ENCODE measurements at places on chromosomes 2 and 18.

DNA sequence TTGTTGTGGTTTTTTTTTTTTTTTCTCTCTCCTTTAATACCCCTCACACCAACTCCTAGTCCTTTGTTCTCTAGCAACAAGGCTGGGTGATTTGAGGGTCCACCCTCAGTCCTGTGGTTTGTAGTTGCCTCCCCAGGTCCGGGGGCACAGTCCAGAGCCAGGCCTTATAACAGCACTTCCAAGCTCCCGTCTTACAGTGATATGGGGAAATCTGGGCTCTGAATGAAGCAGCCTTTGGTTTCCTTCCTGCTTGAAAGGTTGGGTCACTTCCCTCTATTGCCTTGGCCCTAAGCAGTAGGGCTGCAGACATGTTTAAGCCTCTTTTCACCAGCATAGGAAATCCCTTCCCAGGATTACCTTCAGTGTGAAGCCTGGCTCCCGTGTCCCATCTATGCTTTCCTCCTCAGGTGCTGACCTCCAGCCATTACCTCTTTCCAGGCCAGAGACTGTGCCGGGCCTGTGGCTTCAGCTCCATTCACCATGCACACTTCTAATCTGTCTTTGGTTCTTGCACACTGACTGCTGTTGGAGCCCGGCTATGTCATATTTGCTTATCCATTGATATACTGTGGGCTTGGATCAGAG lies 21.2 kb upstream of the NTSR2 start:
- no peak for DNase-seq

DNA sequence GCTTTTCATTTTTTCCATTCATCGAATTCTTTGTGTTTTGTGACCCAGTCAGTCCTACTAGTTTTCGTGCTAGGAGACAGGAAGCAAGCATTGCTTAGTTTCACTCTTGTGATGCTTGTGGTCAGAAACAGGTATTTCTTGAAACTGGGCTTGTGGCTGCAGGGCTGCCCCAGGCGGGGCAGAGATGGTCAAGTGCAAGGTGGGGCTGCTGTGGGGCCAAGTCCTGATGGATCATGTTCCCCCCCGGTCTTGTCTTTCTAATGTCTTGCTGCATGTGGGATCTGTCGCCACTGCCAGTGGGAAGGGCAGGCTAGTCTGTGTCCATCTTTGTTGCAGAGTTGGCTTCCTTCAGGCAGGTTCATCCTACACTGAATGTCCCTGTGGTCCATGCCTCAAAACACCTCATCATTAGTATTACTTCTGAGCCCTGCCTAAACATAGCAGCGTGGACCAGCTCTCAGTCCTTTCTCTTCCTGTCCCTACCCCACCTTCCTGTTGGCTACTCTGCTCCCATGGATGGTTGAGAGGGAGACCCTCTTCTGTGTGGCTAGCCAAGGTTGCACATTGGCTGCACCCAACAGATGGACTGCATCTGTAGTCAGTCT lies 38.7 kb downstream of the INPP4A start:
- no peak for DNase-seq

DNA sequence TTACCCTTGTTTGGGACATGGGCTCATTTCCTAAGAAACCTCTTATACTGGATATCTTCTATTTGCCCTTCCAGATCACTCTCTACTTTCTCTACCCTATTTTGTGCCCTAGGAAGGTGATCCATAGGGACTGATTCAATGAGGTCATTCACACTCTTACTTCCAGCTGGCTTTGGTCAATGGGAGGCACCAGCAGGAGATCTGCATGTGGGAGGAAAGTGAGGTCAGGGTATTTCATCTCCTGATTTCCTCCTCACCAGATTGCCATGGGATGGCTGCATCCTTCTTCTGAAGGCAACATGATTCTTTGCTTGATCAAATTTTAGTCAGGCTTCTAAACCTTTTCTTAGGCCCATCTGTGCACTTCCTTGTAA lies 15.2 kb downstream of the M1AP start:
- DNase-seq, result no peak

GRCh38 chr2:26573241-26573925 lies 67.8 kb downstream of the CIB4 start:
- DNase-seq, result no peak

DNA sequence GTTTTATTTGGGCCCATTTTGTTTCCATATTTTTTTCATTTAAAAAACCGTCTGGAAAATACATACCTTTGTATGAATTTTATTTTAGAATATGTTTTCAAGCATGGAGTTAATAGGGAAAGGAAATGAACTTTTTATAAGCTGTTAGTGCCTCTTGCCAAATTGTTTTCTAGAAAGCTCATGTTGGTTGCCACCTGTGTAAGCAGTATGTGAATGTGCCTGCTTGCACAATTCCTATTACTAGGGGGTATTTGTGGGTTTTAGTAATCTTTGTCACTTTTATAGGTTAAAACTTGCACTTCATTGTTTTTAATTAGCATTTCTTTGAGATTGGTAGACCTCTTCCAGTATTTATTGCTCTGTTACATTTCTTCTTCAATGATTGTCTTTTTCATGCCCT lies 107.3 kb downstream of the TANC1 start:
- DNase-seq, result no peak

DNA sequence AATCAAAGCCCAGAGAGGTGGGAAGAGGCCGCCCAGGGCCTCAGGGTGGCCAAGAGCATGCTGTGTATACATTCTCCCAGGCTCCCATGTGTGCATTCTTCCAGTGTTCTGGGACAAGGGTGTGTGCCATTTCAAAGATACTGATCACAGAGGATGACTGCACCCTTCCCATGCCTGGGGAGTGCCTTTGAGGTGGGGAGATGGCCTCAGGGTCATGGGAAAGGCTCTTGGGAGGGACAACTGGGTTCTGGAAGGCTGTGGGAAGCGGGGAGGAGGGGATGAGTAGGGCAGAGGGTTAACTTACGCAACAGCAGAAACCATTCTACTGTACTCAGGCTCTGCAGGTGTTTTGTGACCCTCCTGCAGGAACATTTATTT lies 40.9 kb downstream of the KLHL29 start:
- no peak for DNase-seq

DNA sequence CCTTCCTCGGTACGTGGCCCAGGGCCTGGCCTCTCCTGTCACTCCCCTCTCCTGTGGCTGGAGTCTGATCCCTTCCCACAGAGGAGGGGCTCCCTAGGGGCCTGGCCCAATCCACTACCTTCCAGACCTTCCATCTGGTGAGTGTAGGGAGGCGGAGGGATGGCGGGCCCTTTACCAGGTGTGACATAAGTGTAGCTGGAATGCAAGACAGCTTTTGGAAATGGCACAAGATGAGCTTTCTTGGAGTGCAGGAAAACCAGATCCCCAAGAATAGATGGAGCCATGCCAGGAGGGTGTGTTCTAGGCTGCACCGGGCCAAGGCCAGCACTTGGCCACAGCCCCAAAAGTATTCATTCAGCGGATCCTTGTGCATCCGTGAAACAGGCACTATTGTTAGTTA lies 30.1 kb downstream of the IGFBP5 start:
- no peak for DNase-seq

GRCh38 chr2:25606892-25607291 lies 66.5 kb downstream of the DTNB start:
- no peak for DNase-seq

DNA sequence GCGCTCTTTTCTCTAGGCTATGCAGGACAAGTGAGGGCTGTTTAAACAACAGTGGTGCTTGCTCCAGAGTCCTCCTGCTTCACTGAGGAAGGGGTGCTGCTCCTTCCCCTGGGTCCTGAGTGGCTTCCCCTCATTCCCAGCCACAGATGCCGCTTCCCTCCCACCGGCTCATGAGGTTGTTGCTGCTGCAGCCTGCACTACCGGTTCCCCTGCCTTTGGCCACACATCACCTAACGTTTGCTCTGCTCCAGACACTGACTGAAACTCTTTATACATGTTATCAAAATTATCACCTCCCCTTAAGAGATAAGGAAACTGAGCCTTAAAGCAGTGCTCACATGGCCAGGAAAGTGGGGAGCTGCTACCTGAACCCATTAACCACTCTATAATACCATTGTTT lies 130.8 kb upstream of the LGALSL start:
- DNase-seq, result no peak

GRCh38 chr18:30965237-30965636 lies 77.3 kb downstream of the DSC3 start:
- DNase-seq, result no peak

DNA sequence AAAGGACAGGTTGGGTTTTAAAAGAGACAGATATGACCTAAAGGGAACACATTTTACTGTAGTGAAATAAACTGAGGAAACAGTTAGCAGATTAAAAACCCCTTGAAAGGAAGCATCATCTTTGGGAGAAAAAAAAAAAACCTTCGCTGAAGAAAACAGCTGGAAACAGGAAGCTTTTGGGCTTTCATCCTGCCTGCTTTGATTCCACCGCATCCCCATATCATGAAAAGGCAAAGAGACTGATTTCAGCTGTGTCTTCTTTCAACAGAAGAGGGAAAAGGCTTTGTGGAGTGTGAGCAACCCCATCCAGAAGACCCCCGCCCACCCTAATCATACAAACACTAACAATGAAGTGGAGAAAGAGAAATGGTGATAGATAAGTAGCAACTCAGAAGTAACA lies 86.4 kb downstream of the TCF4 start:
- no peak for DNase-seq

- DNase-seq, result no peak
These were observed 30.2 kb downstream of the MCFD2 start for GRCh38 chr2:46885376-46885775.

GRCh38 chr2:65877331-65878010 lies 445.1 kb upstream of the SPRED2 start:
- DNase-seq, result no peak

DNA sequence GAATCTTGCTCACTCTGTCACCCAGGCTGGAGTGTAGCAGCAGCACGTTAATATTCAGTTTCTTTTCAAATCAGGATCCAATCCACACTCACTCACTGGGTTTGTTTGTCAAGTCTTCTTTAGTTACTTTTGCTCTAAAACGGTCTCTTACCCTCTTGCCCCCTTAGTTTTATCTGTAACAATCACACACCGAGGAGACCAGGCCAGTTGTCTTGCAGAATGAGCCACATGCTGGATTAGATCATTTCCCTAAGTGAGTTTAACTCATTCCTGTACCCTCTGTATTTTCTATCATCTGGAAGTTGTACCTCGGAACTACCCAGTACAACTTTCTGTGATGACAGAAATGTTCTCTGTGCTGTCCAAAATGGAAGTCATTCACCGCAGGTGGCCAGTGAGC lies 20.7 kb upstream of the TOGARAM2 start:
- DNase-seq, result no peak

- no peak for DNase-seq
These were observed 393.5 kb downstream of the MTX2 start for GRCh38 chr2:176662753-176663152.

DNA sequence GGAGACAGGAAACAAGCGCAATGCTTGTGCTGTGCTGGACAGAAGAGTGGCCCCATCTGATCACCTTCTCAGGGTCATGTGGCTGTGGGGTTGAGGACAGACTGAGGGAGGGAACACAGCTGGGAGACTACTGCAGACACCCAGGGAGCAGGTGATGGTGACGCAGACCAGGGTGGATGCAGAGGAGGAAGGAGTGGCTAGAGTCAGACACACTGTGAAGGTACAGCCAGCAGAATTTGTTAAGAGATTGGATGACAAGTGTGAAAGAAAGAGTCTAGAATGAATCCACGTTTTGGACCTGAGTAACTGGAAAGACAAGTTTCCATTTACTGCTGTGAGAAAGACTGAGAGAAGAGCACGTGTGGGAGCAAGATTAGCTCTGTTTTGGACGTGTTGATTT lies 15.9 kb upstream of the POMC start:
- DNase-seq, result no peak

- no peak for DNase-seq
These were observed 685.7 kb downstream of the GALR1 start for GRCh38 chr18:77935342-77935741.

DNA sequence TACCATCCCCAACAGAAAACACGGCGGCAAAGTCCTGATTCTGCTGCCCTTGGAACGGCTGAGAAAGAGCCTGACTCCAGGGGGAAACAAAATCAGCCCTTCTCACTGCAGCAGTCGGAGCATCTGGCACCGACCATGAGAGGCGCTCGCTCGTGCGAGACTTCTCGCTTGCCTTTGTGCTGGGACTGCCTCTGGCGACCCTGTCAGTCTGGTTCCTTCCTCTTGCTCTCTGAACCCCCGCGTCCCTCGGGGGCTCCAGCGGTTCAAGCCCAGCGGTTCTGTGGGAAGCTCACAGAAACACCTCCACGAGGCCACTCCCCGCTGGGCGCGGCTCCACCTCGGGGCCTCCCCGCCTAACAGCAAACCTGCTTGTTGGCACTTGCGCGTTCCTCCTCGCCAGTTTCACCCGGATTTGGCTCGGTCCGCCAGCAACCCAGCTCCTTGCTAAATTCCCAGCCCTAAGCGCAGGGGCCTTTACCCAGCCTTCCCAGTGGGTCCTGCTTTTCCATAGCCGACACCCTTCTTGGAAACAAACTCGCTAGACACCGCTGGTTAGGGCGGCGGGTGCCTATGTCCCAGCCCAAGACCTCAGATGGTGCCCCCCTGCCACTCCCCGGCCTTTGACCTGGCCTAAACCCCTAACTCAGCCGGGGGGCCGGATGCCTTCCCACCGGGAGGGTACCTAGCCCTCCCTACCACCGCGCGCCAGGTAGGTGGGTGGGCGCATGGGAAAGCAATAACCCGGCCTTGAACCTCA lies 2.2 kb downstream of the RND3 start:
- DNase-seq, result no peak

- DNase-seq, result no peak
These were observed 334.2 kb downstream of the GRB14 start for GRCh38 chr2:164287056-164287455.

GRCh38 chr2:238518172-238518820 lies 91.6 kb downstream of the ASB1 start:
- DNase-seq, result no peak

DNA sequence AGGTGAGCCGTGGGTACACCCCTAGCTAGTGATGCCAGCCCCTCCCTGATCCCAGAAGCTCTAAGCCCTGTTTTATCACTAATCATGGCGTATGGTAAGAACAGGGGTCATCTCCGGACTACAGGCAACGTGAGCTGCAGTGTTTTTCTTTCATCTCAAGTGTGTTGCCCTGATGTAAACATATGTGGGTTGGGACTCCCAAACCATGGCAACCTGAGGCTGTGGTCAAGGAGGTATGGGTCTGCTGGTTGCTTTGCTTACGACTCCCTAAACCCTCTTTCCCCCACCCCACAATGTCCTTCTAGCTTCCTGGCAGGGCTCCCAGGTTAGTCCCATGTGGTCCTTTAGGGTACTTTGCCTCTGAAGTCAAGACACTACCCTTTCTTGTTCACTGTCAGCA lies 53.6 kb upstream of the AFF3 start:
- no peak for DNase-seq

DNA sequence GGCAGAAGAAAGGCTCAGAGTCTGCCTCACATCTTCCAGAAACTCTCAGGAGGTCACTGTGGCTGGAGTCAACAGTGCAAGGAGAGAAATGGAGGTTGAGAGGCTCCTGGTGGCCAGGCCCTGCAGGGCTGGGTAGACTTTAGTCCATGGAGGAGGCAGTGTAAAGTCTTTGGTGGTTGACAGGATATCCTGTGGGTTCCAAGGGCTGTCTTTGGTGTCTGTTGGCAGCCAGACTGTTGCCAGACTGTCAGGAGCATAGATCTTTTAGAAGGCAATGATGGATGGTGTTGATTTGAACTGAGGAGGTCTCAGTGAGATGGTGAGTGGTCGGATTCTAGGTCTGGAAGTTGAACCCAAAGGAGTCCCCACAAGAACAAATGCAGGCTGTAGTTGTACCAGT lies 45.0 kb upstream of the SKOR2 start:
- no peak for DNase-seq

All from stimulated activated CD8-positive, alpha-beta memory T cell treated with anti-CD3 and anti-CD28 coated beads, Interleukin-4, amount 100 ng/mL, for 1 hour (primary cell).